ENCODE measurements at places on chromosomes 6 and 20. TPM values are rescaled to one million over a fixed set of nuclear protein-coding genes. Genes with fewer than 3 reads are reported as not detected.

The ILRUN gene
- total RNA-seq: 109 TPM

The ADTRP gene
- total RNA-seq: not detected

The SLC17A3 gene
- total RNA-seq: not detected

The BIRC7 gene
- total RNA-seq: not detected

The KCNS1 gene
- total RNA-seq: not detected

The SMLR1 gene
- total RNA-seq: not detected

The SAMD5 gene
- total RNA-seq: 0.83 TPM

The EGFL8 gene
- total RNA-seq: 20.7 TPM

The CD83 gene
- total RNA-seq: 1.2 TPM

The PFDN4 gene
- total RNA-seq: 45.0 TPM

- H3K4me3 ChIP-seq: no peak overlapping the region
- H3K27me3 ChIP-seq: no peaks in the 10 kb centered on the region
- H3K4me1 ChIP-seq: no peaks in the 10 kb centered on the region
- no peak for DNase-seq
- no peak overlapping the region for H3K27ac ChIP-seq
- no peaks in the 10 kb centered on the region for H3K36me3 ChIP-seq
Measured at GRCh38 chr6:88426005-88426404, 259.9 kb upstream of the CNR1 start.

GRCh38 chr6:35302604-35303241 lies 5.1 kb downstream of the DEF6 start:
- H3K4me3 ChIP-seq: no peak overlapping the region
- no peaks in the 10 kb centered on the region for H3K27me3 ChIP-seq
- peaks cover 4% of the 10 kb centered on the region for H3K4me1 ChIP-seq
- no peaks in the 10 kb centered on the region for H3K36me3 ChIP-seq

- H3K27me3 ChIP-seq: peaks cover 17% of the 10 kb centered on the region
- no peak overlapping the region for H3K4me3 ChIP-seq
- no peak overlapping the region for H3K27ac ChIP-seq
Measured at GRCh38 chr6:72623808-72624207, 1.9 kb downstream of the KCNQ5 start.

GRCh38 chr20:3208786-3209256 lies 477 bp upstream of the ITPA start:
- no peaks in the 10 kb centered on the region for H3K27me3 ChIP-seq
- H3K36me3 ChIP-seq: peaks cover 7% of the 10 kb centered on the region
- DNase-seq: no peak
- peak overlapping the region; percentile 87 for H3K4me3 ChIP-seq

DNA sequence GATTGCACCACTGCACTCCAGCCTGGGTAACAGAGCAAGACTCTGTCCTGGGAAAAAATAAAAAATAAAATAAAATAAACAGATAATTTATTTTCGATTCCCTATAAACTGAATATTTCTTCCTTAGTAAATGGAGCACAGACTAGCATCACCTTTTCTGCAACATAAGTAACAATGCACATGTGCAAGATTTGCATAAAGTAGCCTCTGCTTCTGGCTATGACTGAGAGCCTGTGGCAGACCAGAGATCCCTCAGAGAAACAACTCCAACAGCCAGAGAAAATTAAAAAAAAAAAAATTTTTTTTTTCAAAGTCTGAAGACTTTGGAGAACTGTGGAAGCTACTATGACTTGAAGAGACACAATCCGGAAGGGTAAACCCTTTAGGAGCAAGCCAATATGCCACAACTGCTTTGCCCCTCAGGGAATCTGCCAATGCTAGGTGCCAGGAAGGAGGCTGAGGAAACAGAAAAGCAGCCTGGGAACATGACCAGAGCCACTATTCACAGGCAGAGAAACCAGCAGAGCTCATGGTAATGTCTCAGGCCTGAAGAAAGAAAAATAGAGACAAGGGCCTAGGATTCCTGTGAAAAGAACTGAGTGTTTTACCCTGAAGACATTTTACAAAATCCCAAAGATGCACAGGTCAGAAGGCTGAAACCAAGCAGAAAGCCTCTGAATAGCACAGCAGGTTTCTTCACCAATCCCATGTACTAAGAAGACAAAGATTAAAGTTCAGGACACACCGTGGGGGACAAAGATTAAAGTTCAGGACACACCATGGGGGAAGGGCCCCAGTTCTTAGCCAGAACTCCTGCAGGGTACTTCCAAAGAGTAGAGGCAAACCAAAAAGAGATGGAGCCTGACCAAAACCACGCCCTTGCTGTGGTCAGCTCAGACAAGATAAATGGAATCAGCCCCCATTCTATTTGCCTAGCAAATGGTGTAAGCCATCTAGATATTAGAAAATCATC lies 25.8 kb downstream of the B4GALT5 start:
- DNase-seq: no peak
- H3K27me3 ChIP-seq: no peaks in the 10 kb centered on the region
- peaks cover 2% of the 10 kb centered on the region for H3K36me3 ChIP-seq
- H3K27ac ChIP-seq: no peak overlapping the region
- H3K4me1 ChIP-seq: peaks cover 63% of the 10 kb centered on the region

GRCh38 chr20:59814840-59815340 lies 118.5 kb downstream of the SYCP2 start:
- no peaks in the 10 kb centered on the region for H3K27me3 ChIP-seq
- H3K27ac ChIP-seq: no peak overlapping the region
- H3K4me3 ChIP-seq: no peak overlapping the region
- H3K36me3 ChIP-seq: no peaks in the 10 kb centered on the region

DNA sequence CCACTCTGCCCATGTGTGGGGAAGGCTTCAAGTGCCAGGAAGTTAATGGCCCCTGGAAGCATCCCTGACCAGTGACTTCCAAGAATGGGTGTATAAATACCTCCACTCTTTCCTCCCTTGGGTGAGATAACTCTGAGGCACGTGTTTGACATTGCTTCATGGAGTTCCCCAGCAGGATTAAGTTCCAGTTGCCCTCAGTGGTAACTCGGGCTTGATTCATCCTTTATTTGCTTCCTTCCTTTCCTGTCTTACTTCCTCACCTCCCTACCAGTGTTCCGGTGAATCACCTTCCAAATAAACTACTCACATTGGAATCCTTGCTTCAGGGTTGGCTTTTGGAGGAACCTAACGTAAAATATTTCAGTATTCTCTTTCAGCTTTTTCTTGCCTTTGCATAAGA lies 84.6 kb upstream of the JAG1 start:
- H3K27ac ChIP-seq: no peak overlapping the region
- no peaks in the 10 kb centered on the region for H3K27me3 ChIP-seq
- H3K4me1 ChIP-seq: no peaks in the 10 kb centered on the region
- no peak for DNase-seq

DNA sequence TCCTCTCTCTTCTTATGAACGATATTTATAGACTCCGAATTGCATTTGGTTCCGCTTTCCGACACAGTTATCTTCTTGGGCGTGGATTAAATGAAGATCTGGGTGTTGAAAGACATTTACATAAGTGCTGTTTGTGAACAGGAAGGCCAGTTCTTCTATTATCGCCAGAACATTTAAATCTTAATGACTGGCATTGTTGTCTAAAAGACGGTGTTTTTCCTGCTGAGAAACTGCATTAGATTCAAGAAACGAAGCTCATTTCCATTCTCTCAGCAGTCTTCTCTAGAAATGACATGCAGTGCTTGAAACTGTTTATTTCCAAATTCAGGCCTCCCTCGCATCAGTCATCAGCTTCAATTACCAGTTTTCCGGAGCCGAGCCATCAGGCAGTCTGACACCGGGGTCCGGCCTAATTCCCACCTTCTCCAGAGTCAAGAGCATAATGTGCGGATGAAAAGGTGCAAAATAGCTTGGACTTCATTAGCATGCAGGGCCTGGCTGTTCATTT lies 16.0 kb downstream of the LINC00237 start:
- H3K36me3 ChIP-seq: no peaks in the 10 kb centered on the region
- DNase-seq: peak; percentile 24
- no peak overlapping the region for H3K27ac ChIP-seq
- H3K4me3 ChIP-seq: no peak overlapping the region
- no peaks in the 10 kb centered on the region for H3K4me1 ChIP-seq

GRCh38 chr6:138107078-138107751 lies at the start of gene PERP:
Gene PERP, minus strand, starts transcription at chr6:138107419. Its CDS starts 79 bp downstream, at chr6:138107340.
- H3K27me3 ChIP-seq: no peaks in the 10 kb centered on the region
- DNase-seq: no peak
- H3K27ac ChIP-seq: peak within 1 kb of the TSS; percentile 88
- H3K4me3 ChIP-seq: peak within 1 kb of the TSS; percentile 95
- peaks cover 49% of the 10 kb centered on the region for H3K4me1 ChIP-seq

DNA sequence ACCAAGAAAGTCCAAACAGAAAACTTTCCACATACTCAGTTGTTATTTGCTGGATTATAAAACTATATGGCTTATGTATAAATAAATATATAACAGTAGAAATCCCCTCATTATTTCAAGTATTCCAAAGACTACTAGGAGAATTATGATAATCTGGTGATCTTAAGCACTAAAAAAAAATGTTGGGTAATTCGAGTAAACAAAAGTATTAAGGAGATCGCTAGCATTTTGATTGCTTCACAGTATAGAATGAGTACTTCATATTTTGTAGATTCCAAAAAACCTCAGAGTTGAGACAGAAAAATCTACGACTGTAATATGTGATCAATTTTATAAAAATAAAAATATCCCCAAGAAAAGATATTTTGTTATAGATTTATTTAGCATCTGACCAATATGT lies 236.4 kb upstream of the TENT5A start:
- no peaks in the 10 kb centered on the region for H3K27me3 ChIP-seq
- H3K36me3 ChIP-seq: no peaks in the 10 kb centered on the region
- no peaks in the 10 kb centered on the region for H3K4me1 ChIP-seq
- no peak overlapping the region for H3K4me3 ChIP-seq
- DNase-seq: no peak

GRCh38 chr20:53865901-53866793 lies 204.2 kb downstream of the BCAS1 start:
- peak overlapping the region; percentile 67 for H3K27ac ChIP-seq
- H3K36me3 ChIP-seq: no peaks in the 10 kb centered on the region
- peak overlapping the region; percentile 40 for H3K4me3 ChIP-seq
- H3K27me3 ChIP-seq: no peaks in the 10 kb centered on the region
- DNase-seq: no peak
- H3K4me1 ChIP-seq: peaks cover 24% of the 10 kb centered on the region

- H3K27ac ChIP-seq: no peak overlapping the region
- H3K4me3 ChIP-seq: no peak overlapping the region
- DNase-seq: peak; percentile 12
- no peaks in the 10 kb centered on the region for H3K27me3 ChIP-seq
- H3K4me1 ChIP-seq: peaks cover 7% of the 10 kb centered on the region
- no peaks in the 10 kb centered on the region for H3K36me3 ChIP-seq
Measured at GRCh38 chr6:109867970-109868358, 110.1 kb upstream of the GPR6 start.

GRCh38 chr6:13486679-13487121 lies 700 bp downstream of the GFOD1 start:
- no peak for DNase-seq
- H3K36me3 ChIP-seq: no peaks in the 10 kb centered on the region
- H3K27ac ChIP-seq: peak overlapping the region; percentile 96

- no peaks in the 10 kb centered on the region for H3K4me1 ChIP-seq
- no peaks in the 10 kb centered on the region for H3K36me3 ChIP-seq
- no peak for DNase-seq
Measured at GRCh38 chr6:6826095-6826901, 237.8 kb downstream of the LY86 start.

- H3K27me3 ChIP-seq: no peaks in the 10 kb centered on the region
- no peak overlapping the region for H3K4me3 ChIP-seq
- H3K27ac ChIP-seq: no peak overlapping the region
- H3K36me3 ChIP-seq: no peaks in the 10 kb centered on the region
- no peaks in the 10 kb centered on the region for H3K4me1 ChIP-seq
Measured at GRCh38 chr6:134948691-134949090, 1.2 kb downstream of the ALDH8A1 start.

- H3K4me3 ChIP-seq: no peak overlapping the region
- no peaks in the 10 kb centered on the region for H3K27me3 ChIP-seq
- H3K4me1 ChIP-seq: no peaks in the 10 kb centered on the region
- no peak for DNase-seq
Measured at GRCh38 chr20:44396369-44397130, 41.1 kb downstream of the HNF4A start.

- no peaks in the 10 kb centered on the region for H3K27me3 ChIP-seq
- H3K36me3 ChIP-seq: no peaks in the 10 kb centered on the region
- H3K4me3 ChIP-seq: no peak overlapping the region
Measured at GRCh38 chr6:134419716-134420115, 101.8 kb upstream of the SGK1 start.

DNA sequence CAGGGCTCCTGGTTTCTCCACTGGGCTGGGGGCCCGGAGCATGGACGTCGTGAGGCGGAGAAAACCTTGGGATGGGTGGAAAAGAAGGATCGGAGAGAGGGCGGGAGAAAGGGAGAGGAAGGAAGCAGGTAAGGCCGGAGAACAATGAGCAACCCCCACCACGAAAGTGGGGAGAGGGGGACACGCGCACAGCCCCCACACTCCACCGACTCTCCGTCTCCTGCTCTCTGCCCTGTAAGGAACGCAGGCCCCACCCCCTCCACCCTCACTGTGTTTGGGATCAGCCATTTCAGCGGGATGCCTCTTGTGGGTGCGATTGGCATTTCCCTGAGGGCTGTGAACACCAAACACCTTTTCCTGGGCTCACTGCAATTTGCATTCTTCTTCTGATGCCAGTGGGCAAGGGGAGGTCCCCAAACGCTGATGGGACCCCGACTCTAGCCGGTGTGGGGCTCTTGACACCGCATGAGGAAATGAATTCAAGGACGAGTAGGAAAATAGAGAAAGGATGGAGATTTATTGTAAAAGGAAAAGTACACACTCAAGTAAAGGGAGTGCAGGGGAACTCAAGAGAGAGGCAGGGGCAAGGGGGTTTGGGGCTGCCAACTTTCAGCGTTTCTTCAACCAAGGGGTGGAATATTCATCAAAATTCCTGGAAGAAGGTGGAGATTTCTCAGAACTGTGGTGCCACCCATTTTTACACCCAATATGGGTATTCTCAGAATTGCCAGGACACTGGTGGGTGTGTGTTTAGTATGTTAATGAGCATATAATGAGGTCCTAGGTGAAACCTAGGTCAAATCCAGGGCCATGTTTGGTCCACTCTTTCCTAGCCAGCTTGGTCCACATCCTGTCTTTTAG lies 13.1 kb upstream of the RAET1L start:
- no peaks in the 10 kb centered on the region for H3K36me3 ChIP-seq
- DNase-seq: no peak
- H3K4me3 ChIP-seq: peak overlapping the region; percentile 50
- H3K27me3 ChIP-seq: peaks cover 31% of the 10 kb centered on the region
- peaks cover 15% of the 10 kb centered on the region for H3K4me1 ChIP-seq
- H3K27ac ChIP-seq: no peak overlapping the region

GRCh38 chr20:61975407-61976129 lies 90.1 kb downstream of the TAF4 start:
- H3K4me3 ChIP-seq: no peak overlapping the region
- no peak for DNase-seq
- no peaks in the 10 kb centered on the region for H3K4me1 ChIP-seq
- H3K27ac ChIP-seq: no peak overlapping the region
- H3K27me3 ChIP-seq: no peaks in the 10 kb centered on the region

DNA sequence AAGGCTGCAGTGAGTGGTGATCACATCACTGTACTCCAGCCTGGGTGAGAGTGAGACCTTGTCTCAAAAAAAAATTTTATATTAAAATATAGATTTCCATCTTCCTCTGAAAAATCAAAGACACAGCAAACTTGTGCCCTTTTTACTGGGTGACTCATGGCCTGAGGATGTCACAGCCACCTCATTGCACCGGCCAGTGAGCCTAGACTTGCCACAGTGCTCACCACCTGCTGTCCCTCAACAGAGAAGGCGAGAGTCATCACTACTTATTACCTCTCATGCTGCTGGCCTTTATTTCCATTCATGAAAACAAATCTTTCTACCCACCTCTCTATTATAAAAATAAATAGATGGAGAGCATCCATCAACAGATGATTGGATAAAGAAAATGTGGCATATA lies 295.8 kb downstream of the PREX1 start:
- no peak for DNase-seq
- no peak overlapping the region for H3K4me3 ChIP-seq
- H3K27ac ChIP-seq: no peak overlapping the region
- H3K36me3 ChIP-seq: no peaks in the 10 kb centered on the region
- H3K27me3 ChIP-seq: no peaks in the 10 kb centered on the region

All from esophagus muscularis mucosa (tissue), 4 donors.